ENCODE measurements at places on chromosomes 3 and 15. TPM values are rescaled to one million over a fixed set of nuclear protein-coding genes. Genes with fewer than 3 reads are reported as not detected.

CLDN16 gene
- total RNA-seq = not detected

CHRNA7 gene
- not detected for total RNA-seq

CCDC191 gene
- 1.7 TPM for total RNA-seq

MYO5C gene
- 1.3 TPM for total RNA-seq

OR5H1 gene
- not detected for total RNA-seq

MEX3B gene
- total RNA-seq = 0.73 TPM

ANKRD63 gene
- total RNA-seq = not detected

NKTR gene
- 76.0 TPM for total RNA-seq

UBP1 gene
- total RNA-seq = 71.8 TPM

TMCO5A gene
- not detected for total RNA-seq

SMCO1 gene
- not detected for total RNA-seq

AGTR1 gene
- not detected for total RNA-seq

DPPA2 gene
- not detected for total RNA-seq

All from activated CD8-positive, alpha-beta memory T cell treated with anti-CD3 and anti-CD28 coated beads, Interleukin-2, amount 10 ng/mL, durations not matched to agents 7 days and 5 days (primary cell).